Hepatocyte (in vitro differentiated cells): ENCODE measurements at places on chromosomes 3 and 15. TPM values are rescaled to one million over a fixed set of nuclear protein-coding genes. Genes with fewer than 3 reads are reported as not detected.

- no peak for DNase-seq
Measured at GRCh38 chr3:101155825-101156224, 162.6 kb upstream of the ABI3BP start.

DNA sequence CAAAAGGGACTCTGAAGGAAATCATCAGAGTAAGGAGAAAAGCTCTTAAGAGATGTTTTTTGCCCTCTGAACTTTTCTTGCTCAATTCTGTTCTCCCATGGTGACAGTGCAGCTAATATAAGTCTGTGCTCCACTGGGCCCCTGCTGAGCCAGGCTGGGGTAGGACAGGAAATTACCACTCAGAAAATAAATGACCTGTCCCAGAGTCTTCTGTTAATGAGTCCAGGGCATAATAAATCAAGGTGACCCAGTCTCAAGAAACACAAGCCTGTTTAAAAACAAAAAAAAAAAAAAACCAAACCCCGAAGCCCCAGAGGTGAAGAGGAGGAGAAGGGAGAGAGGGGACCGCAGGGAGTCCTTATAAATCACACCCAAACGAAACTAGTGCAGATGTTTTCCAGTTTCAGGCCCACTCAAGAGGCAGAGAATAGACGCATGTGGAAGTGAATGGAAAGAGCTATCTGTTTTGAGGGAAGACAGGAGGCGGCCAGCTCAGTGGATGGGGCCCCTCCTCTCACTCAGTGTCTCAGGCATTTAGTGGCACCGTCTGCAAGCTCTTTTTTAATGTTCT lies 59.8 kb upstream of the BOC start:
- DNase-seq, result peak; percentile 47

GRCh38 chr3:162285259-162285658 lies 788.7 kb downstream of the OTOL1 start:
- no peak for DNase-seq

DNA sequence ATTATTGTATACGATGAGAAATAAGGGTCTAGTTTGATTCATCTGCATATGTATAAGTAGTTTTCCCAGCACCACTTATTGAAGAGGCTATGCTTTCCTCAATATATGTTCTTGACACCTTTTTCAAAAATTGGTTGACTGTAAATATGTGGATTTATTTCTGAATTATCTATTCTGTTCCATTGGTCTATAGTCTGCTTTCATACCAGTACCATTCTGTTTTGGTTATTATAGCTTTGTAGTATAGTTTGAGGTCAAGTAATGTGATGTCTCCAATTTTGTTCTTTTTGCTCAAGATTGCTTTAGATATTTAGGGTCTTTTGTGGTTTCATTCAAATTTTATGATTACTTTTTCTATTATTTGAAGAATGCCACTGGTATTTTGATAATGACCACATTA lies 103.8 kb upstream of the LIPC start:
- no peak for DNase-seq

- no peak for DNase-seq
Measured at GRCh38 chr15:31207246-31207645, 105.7 kb upstream of the TRPM1 start.

- peak; percentile 86 for DNase-seq
Measured at GRCh38 chr15:85485956-85486567, 105.7 kb downstream of the AKAP13 start.

GRCh38 chr3:159840703-159841299 lies 147.8 kb upstream of the IL12A start:
- DNase-seq, result no peak

GRCh38 chr3:134255404-134255803 lies 4.7 kb upstream of the RYK start:
- no peak for DNase-seq

- peak; percentile 98 for DNase-seq
Measured at GRCh38 chr3:119498186-119499011, at the start of gene TIMMDC1. Gene TIMMDC1, plus strand, starts transcription at chr3:119498547. Its CDS starts 187 bp downstream, at chr3:119498734.

DNA sequence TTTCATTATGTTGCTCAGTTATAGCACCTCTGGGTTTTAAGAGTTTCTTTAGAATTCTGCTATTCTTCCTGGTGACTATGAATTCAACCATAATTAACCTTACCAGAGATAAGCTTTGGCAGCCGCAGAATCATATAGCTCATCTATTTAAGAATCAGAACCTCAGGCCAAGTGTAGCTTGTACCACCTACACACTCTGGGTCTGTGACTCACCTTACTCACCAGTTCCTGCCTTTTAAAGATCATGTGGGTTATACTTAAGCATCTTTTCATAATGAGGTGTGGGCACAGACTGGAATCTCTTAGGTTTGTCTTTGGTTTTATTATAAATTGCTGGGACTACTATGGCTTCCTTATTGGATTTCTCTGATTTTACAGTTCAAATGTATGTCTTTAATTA lies 21.9 kb downstream of the CDV3 start:
- DNase-seq, result no peak

DNA sequence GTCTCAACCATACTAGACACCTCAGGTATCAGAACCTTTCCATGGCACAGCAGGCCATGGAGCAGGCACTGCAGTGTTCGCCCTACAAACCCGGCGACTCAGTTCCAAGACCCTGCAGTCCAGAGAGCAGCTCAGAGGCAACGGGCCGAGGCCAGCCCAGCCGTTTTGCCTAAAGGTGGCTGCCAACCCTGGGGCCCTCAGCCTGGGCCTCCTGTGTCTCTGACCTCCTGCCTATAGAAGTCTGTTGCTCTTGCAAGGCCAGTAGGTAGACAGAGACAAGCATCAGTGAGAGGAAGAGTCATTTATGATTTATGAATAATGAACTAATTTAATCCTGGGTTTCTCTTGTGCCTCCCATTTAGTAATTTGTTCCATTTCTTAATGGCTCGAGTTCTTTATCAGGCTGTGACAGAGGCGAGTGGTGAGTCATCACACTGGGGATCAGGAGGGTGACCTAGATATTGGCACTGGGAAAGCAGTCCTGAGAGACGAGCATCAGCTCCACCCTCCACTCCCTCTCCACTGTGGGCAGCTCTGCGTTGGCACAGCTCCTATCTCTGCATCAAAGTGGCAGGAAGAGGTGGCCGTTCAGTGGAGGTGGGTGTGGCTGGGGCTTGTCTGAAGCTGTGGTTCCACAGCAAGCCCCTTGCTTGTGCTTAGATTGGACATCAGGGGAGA lies 79.8 kb downstream of the ABHD5 start:
- DNase-seq, result peak; percentile 74

DNA sequence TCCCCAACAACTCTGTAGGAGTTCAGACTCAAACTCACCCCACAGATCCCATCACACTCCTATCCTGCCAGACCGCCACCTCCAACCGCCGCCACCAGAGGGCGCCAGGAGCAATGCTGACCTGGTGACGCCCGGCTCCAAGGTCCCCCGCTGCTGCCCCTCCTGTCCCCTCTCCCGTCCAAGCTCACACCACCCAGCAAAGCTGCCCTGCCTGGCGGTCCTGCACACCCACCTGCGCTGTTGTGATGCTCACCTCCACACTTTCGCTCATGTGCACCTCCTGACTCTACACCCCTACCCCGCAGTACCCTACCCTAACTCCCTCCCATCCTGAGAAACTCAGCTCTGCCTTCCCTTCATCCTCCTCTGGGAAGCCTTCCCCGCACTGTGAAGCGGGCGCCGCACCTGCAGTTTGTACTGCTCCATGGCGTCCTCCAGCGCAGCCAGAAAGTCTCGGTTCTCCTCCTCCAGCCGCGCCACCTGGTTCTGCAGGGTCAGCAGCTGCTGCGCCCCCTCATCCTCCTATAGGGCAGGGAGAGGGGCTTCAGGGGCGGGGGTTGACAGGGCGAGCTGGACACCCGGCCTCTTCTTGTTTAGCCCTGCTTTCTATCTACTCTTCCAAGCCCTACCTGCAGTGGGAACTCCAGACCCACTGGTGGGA lies 7.9 kb downstream of the KIF7 start:
- DNase-seq, result peak; percentile 79

- DNase-seq, result no peak
Measured at GRCh38 chr15:87082581-87082980, 1002.9 kb downstream of the AGBL1 start.

GRCh38 chr3:187223799-187224198 lies 26.5 kb downstream of the RTP1 start:
- DNase-seq, result peak; percentile 34

DNA sequence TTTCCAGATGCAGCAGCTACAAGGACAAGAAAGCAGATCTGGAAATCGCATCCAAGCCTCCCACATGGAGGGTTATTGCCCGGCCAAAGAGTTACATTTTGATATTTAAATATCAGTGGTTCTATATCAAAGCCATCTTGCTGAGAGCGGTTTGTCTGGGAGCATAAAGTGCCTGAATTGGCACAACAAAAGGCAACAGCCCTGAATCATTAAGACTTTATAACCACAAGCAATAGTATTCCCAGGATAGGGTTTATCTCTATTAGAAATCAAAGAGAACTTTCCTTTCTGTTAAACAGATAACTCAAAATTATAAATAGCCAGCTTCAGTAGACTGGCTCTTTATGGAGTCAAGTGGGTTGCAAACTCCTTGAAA lies 564.7 kb downstream of the ROBO1 start:
- DNase-seq, result no peak

DNA sequence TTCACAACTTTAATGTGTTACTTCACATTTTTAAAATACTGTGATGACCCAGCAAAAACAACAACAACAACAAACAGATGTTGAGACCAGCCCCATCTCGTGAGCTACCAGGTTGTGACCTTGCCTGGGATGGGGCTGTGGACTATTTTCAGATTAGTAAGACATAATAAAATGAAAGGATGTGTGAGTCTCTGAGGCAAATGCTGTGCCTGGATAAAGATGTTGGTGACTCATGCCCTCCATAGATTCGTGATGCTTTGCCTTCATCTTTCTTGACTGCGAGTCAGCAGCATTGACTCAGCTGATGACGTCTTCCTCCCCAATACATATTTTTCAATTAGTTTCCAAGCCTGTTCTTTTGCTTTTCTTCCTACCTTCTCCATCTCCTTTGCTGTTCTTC lies 453.0 kb upstream of the CFAP20DC start:
- DNase-seq, result peak; percentile 34

- no peak for DNase-seq
Measured at GRCh38 chr15:71362987-71363968, 248.0 kb downstream of the THSD4 start.

- no peak for DNase-seq
Measured at GRCh38 chr3:47867451-47868044, 64.6 kb downstream of the DHX30 start.

- no peak for DNase-seq
Measured at GRCh38 chr3:179615458-179616173, 11.0 kb downstream of the NDUFB5 start.

DNA sequence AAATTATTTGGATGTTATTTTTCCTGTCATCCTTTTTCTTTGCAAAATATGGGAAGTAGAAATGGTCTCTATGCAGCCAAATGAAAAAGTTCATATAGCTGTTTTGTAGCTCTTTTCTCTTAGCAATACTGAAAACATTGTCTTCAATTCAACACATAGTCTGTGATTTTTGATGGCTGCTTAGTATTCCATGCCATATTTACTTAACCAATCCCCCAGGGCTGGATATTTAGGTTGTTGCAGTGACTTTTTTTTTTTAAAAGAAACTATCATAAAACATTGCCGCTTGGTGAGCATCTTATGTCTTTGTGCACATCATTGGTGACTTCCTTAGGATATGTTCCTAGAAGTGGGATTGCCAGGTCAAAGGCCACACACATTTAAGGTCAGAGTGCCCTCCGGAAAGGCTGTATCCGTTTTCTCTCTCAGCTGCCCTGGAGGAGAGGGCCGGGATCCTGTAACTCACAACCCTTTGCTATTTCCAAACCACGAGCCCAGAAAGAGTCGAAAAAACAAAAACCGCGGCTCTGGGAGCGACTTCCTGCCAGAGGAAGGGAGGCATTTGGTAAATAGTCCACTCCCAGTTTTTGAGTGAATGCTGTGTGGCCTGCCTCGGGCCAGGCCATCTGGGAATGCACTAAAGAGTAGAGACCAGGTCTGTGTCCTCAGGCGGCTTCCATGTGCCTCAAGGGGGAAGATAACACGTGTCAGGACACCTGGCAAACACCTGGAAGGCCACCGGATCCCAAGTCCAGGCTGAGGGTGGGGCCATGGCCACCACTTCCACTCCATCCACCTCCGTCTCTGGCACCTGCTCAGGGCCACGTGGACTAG lies 41.9 kb downstream of the SMAD6 start:
- DNase-seq, result no peak

DNA sequence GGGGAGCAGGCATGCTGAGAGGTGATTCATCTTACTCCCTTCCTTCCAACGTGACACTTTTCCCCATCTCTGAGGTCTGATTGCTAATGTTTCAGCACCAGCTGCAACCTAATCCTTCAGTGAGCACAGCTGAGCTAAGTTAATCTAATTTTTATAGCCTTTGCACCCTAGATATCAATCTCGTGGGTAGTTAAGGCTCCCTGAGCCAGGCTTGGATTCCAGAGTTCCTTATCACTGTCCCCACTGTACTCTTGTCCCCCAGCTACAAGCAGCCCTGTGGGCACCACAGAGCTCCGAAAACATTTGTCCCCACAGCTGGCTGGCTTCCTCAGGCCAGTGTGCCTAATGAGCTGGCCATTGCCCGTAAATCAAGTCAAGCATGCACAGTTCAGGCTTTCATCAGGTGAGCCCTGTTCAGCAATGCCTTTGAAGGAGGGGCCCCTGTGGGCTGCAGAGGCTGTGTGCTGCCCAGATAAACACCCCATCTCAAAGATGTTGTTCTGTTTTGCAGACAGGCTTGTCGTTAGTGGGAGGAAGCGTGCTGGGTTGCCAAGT lies 376.9 kb upstream of the RASGRP1 start:
- peak; percentile 16 for DNase-seq

SST gene
- total RNA-seq, result 52.4 and 53.5 TPM in 2 replicates

ITIH1 gene
- 120 and 154 TPM in 2 replicates for total RNA-seq

ZNF501 gene
- 2.6 and 7.3 TPM in 2 replicates for total RNA-seq

PTH1R gene
- 13.9 and 14.5 TPM in 2 replicates for total RNA-seq

GOLGA8H gene
- total RNA-seq, result not detected in 2 replicates

CCR1 gene
- 2.7 and 3.5 TPM in 2 replicates for total RNA-seq

SH3GL3 gene
- total RNA-seq, result 8.7 and 13.9 TPM in 2 replicates

ITIH4 gene
- 45.3 and 55.9 TPM in 2 replicates for total RNA-seq

SPESP1 gene
- not detected in 2 replicates for total RNA-seq

ISG20 gene
- 3.8 and 13.3 TPM in 2 replicates for total RNA-seq
